ENCODE measurements at places on chromosomes 7 and 10.

DNA sequence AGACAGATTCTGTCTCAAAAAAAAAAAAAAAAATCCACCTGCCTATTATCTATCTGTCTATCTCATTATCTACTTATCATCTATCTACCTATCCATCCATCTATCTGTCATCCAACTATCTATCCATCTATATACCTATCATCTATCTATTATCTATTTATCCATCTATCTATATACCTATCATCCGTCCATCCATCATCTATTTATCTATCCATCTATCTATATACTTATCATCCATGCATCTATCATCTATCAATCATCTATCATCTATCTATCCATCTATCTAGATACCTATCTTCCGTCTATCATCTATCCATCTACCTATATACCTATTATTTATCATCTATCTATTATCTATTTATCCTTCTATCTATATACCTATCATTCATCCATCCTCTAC is 16.5 kb upstream of the TPST1 start:
- DNase-seq, result no peak

DNA sequence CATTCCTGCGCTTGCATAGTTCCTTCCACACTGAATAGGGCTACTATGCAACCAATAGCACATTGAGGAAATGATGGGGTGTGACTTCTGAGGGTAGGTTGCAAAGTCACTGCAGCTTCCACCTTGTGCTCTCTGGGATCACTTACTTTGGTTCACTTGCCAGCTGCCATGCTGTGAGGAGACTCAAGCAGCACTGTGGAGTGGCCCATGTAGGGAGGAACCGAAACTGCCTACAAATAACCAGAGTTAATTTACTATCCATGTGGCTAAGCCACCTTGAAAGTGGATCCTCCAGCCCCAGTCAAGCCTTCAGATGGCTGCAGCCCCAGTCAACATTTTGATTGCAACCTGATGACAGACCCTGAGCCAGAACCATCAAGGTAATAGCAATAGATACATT is 64.3 kb downstream of the FAM204A start:
- no peak for DNase-seq

DNA sequence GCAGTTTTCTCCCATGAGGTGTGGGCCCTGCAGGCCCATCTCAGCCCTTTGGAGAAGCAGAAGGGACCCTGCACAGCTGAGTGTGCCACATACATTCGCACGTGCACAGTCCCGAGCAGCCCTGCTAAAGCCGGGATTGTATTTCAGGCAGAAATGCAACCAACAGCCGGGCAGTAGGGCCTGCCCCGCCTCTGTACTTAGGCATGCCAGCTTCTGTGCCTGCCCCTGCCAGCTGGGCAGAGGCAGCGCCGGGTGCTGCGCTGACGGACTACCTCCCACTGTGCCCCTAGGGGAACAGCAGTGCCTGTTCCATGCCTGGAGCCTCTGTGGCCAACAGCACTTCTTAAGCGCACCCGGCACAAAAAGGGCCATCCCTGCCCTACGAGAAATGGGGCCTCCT is 170.3 kb downstream of the NEURL1 start:
- DNase-seq, result no peak

DNA sequence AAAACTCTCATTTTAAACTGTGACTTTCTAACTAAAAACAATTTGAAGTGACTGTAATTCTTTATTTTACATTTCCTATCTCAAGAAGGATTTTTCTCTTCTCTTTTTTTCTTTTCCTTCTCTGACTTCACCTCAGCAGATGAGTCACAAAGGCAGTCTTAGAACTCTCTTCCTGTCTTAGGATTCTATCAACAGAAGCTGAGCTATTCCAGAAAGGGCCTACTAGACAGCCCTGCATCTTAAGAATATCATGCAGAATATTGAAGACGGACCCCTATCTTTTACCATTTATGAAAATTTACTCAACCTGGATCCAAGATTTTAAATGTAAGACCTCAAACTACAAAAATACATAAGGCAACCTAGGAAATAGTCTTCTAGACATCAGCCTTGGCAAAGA is 365.7 kb upstream of the SEMA3C start:
- DNase-seq, result no peak

DNA sequence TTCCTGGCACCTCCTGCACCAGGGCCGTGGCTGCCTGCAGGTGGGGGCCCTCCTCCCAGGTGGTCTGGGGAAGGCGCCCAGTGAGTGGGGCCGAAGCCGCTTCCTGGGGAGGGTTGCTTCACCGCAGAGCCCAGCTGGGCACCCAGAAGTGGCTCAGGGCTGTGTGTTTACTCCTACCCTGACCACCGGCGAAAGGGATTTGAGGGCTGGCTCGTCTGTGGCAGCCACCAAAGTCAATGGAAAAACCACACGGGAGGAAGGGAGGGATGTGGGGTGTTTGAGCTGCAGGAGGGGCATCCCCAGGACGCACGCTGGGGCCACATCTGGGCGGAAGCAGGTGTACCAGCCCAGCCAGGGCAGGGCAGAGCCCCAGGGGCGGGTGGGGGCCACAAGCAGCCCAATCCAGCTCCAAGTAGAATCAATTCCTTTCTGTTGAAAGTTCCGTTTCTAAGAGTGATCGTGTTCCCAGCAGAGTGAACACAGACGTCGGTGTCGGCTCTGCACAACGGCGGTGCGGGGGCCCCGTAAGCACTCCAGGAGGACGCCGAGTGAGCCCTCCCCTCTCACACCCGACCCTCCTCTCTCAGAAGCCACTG is 69.9 kb downstream of the FOXL3 start:
- no peak for DNase-seq

DNA sequence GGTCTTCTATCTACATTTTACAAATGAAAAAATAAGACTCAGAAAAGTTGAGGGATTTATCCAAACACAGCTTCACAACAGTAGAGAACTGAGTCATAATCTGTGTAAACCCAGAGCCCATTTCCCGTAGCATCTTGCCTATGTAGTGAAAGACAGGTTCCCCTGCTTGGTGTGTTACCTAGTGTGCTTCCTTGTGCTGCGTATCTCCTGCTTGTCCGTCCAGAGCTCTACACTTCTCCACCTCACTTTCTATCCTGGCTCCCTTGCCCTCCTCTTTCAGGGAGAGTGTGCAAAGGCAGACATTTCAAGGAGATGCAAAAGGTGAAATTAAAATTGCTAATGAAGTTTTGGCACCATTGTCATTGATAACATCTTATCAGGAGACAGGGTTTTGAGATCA is 1.4 kb upstream of the ASNS start:
- DNase-seq, result no peak

DNA sequence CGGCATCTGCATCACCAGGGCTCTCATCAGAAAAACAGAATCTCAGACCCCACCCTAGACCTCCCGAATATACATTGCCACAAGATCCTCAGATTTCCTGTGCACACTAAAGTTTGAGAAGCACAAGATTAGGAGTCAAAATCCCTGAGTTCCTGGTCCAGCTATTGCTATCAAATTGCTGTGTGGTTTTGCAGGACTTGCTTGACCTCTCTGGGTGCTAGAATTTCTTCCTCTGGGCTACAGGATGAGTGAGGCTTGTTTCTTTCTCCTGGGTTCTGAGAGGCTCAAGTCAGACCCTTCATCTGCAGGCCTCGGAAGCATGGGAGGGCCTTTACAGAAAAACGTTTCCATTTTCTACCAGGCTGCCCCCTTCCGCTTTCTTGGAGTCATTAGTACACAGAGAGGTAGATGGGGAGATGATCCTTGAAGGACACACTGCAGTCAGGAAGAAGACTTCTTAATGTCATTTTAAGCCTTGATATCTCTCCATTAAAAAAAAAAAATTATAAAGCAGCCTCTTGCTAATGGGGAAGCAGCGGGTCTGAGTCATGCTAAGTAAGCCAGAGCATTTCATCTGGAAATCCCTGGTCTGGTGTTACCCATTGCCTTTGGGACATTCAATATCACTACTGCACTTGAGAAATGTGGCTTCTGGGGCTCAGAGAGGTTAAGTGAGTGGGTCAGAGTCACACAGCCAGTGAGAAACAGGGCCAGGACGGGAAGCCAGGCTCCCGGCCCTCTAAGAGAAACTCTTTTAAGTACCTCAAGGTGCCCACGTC is 173.5 kb downstream of the KCNMA1 start:
- no peak for DNase-seq

- no peak for DNase-seq
These were observed 29.6 kb downstream of the MINDY4 start for GRCh38 chr7:30800785-30801252.

GRCh38 chr7:108589199-108589598 is 19.5 kb downstream of the DNAJB9 start:
- no peak for DNase-seq

DNA sequence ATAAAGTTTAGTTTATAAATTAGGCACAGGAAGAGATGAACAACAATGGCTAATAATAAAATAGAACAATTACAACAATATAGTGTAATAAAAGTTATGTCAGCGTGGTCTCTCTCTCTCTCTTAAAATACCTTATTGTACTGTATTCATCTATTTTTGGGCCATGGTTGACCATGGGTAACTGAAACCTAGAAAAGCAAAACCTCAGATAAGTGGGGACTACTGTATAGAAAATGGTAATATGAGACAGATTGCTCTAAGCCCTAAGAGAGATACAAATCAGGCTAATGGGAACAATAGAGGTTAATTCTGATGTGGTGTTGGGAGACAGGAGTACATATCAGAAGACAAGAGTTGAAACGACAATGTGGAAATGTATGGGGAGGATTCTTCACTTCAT is 86.2 kb downstream of the ZNF365 start:
- DNase-seq, result no peak

DNA sequence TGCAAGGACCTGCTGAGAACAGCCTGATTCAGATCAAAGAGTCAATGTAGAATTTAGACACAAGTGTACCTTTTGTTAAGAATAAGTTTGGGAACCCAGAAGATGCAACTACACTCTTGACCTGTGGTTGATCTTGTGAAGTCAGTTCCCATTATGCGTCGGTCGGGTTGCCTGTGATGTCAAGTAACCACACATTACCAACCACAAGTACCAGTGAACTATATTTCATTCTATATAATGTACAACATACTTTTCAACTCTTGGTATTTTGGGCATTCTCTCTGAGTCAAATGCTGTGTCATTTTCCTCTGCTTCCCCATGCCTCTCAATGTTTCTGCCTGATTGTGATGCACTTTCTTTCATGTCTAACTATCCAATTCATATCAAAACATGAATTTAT is 426.2 kb downstream of the ETV1 start:
- DNase-seq, result no peak

DNA sequence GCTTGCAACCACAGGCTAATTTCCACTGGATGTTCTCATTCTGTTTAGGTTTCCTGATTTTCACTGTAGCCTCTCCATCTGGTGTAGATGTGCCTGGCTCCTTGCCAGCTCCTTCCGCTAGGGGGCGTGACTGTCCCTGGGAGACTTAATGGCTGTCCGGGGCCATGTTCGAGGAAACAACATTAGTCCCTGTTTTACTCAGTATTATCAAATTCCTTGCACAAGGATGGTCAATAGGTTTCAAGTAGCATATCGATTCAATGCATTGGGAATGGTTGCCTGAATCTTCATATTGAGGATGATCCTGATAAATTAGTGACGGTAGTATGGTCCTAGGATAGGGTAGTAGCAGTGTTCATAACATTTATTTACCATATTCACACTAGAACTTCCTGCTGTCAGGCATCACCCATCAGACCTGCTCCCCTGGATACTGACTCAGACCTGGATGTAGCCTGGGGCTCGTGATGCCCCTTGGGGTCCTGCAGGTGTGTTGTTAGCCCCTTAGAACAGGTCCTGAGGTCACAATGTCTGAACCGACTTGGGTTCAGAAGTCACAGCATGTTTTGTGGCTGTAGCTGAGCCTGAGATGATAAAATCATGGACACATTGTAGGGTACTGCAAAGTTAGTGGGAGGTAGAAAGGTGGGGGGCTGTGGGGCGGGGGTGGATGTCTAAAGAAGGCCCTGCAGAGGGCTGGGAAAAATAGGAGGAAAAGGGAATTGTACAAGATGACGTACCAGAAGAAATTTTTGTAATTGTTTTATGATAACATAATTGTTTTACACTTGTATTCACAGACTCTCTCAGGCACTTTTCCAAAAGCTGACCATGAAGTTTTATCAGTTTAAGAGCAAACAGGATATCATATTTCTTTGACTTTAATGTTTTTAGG is 8.9 kb upstream of the EXOC6 start:
- DNase-seq, result peak; percentile 79

GRCh38 chr10:70655316-70655715 is 17.0 kb upstream of the ADAMTS14 start:
- peak; percentile 21 for DNase-seq

GRCh38 chr7:116707289-116707688 is 35.3 kb downstream of the MET start:
- no peak for DNase-seq

DNA sequence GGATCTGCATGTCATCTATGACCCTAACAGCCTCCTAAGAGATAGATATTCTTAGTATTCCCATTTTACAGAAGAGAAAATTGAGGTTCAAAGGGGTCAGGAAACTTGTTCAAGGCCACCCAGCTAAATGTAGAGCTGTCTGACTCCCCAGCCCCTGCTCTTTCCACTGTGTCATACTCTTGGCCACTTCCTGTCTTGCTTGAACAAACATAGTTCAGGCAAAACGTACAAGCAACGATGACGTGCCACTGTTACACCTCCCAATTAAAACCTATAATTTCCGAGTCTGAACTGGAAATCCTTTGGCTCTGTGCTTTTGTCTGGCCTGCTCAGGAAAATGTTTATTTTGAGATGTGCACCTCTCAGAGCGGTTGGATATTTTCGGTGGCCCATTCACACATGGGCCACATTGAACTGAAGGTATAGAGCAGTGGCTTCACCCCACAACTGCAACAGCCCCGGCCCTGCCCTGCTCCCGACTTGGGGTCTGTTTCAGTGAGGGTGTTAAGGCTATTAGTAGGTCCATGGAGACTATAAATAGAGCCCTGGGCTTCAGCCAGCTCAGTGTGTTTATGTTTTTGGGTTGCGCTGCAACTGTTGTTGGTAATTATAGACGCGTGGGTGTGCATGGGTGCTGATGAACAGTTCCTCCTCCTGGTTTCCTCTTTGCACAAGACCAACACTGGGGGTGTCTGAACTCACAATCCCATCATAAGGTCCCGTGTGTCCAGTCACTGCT is 172.3 kb upstream of the ADO start:
- peak; percentile 79 for DNase-seq

DNA sequence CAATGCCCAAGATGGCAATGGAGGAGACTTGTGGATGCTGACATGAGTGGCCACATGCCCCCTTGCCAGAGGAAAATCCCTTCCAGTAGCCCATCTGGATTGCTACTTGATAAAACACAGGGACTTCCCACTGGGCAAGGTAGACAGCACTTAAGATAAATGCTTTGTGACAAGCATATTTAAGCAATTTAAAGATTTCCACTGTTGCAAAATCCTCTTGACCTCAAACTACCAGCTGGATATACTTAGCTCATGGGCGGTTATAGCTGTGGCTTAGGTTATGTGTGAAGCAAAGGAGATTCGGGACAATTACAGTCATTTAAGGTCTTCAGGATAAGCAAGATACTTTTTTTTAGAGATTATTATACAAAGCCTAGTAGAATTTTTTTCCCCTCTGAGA is 238.1 kb downstream of the BMPER start:
- DNase-seq, result no peak

- no peak for DNase-seq
These were observed 32.7 kb upstream of the NRCAM start for GRCh38 chr7:108488768-108489538.
